DND-41 (cell line): ENCODE measurements at places on chromosomes 3 and 15.

- DNase-seq = no peak
Measured at GRCh38 chr3:67064105-67064504, 66.0 kb downstream of the KBTBD8 start.

DNA sequence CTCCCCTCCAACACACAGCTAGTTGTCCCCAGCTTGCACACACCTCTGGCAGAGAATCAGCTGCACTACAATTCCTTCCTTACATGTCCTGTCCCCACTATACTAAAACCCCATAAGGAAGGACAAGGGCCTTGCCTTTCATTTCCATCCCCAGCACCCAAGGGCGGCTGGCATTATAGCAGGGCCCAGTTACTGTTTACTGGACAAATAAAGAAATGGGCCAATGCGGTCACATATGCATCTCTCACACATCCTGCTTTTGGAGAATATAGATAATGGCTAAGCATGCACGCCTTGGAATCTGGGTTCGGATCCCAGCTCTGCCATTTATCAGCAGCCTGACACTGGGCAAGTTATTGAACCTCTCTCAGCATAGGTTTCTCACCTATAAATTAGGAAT is 99.1 kb downstream of the DAPK2 start:
- no peak for DNase-seq

- no peak for DNase-seq
Measured at GRCh38 chr15:40409366-40409765, 3.8 kb downstream of the IVD start.

DNA sequence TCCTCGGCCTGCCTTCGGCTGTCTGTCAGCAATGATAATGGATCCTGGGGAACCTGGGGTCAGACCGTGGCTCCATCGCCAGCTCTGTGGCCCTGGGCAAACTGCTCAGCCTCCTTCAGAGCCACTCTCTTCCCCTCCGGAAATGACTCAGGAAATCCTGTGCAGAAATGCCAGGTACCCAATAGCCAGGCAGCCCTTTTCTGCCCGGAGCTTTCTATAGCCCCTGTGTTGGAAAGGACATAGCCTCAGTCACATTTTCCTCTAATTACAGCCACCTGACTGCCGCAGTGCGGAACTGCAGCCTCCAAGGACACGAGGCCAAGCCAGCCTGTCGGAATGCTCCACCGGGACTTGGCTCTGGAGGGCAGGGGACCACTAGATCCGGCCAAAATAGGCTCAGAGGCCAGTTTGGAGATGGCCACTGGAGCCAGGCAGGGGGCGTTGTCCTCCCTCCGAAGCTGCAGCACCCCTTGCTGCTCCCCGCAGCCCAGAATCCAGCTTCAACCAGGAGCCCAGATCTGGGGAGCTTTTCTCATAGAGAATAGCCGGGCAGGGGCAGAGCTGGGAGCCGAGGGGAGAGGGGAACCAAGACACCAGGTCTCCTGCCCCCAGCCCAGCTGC is 11.6 kb upstream of the ZXDC start:
- DNase-seq = no peak

DNA sequence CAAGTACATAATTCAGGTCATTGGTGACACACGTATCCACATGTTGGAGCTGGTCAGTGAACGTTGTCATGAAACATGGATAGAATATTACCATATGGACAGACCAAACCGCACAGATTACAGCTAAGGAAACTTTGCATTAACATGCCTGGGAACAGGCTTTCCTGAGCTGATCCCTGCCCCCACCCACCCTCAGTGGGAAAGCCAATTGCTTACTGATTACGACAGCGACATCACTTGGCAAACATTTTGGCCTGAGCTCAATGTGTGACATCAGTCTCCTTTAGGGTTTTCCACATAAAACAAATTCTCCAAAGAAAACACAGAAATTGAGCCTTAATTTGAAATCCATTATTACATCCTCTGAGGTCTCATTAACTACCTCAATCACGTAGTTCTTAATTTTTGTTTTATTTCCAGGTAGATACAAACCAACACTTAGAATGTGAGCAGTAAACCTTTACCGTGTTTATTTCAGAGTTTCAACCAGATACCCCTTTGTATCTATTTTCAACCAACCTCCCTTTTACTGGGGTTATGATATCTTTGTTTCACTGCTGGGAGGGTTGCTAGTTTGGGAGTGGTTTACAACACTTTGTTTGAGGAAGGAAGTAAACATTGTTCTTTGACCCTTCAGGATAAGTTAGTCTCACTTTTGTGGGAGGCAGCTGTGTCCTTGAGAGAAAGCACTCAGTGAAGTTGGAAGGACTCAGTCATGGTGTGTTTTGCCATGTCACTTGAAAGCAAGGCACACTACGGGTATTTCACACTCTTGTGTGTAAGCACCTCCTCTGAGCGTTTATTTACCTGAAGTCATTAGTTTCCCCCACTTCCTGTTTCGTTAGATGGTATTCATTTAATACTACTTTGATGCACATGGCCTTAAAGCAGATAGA is 103.1 kb downstream of the CMSS1 start:
- no peak for DNase-seq

DNA sequence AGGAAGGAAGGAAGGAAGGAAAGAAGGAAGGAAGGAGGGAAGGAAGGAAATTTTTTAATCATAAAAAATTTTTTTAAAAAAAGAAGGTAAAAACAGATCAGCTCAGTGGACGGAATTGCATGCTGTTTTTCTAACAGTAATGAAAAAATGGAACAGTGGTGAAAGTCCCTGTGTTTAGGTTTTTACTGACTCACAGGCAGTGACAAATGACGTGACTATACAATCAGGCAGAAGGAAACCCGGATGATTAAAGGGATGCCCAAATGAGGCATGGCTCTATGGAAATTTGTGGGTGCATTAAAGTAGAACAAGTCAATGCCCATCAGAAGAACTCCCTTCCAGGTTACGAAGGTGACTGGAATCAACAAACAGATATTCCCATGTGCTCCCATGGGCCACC is 135.0 kb downstream of the IMPG2 start:
- DNase-seq = no peak

- DNase-seq = no peak
Measured at GRCh38 chr3:4772171-4772804, 206.9 kb upstream of the BHLHE40 start.

DNA sequence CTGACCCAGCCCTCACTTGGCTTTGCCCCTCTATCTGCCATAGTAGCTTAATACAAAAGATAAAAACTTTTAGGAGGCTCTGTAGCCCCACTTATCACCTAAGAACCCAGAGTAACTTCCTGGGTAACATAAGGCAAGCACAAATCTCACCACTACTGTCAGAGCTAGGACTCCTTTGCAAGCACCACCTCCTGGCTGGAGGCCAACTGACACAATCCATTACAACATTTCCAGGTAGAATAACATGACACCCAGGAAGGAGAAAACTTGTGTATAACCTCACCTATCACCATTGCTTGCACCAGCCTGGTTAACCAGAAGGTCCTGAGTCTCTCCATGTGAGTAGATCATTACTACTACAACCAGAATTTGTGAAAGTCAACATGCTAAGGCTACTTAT is 230.0 kb downstream of the TUSC7 start:
- DNase-seq = no peak

- DNase-seq = no peak
Measured at GRCh38 chr15:60798821-60799220, 319.9 kb upstream of the ICE2 start.

DNA sequence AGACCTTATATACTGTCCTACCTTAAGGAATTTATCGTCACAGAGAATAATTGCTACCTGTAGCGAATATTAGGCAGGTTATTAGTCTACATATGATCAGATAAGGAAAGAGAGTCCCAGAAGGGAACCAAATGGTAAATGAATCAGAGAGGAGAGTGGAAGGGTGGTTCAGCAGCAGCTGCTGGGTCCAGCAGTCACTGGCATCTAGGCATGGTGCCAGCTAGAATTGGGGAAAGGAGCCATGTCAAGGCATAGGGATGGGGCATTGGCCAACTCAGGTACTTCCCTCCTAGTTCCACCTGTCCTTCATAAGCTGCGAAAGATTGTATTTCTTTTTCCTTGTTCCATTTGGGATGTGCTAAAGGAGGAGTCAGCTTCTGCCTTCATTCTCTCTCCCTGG is 23.4 kb downstream of the HACD3 start:
- no peak for DNase-seq

DNA sequence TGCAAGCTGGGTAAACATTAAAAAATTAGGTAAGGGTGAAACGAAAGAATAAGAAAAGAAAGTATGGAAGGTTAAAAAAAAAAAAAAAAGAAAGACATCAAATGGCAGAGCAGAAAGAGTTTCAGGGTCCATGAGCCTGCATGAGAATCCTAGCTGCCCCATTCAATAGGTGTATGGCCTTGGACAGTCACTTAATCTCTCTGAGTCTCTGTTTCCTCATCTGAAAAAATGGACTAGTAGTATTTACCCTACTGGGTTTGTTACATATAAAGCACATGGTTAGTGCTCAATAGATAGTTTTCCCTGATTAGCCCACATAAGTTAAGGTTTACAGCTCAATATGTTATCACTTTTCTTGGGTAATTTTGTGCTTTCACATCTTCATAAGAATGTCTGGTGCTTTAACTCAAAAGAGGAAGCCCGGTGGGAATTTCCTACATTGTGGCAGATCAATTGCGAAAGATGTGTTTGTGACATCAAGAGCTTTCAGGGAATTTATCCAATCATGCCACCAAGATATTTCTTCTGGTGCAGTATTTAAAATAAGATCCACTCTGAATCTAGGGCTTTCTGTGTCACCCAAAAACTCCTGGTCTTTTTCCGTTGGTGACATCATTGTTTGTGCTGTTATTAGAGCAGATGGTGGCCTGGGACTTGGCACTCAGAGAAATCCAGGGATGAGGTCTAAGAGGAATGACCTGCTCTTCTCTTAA is 57.2 kb upstream of the UBE2E1 start:
- DNase-seq = no peak

GRCh38 chr3:102290241-102290640 is 144.6 kb upstream of the ZPLD1 start:
- DNase-seq = no peak

- no peak for DNase-seq
Measured at GRCh38 chr3:127856801-127857200, 34.5 kb upstream of the MGLL start.

GRCh38 chr3:141292356-141293058 is 60.9 kb downstream of the PXYLP1 start:
- no peak for DNase-seq
